ENCODE measurements at places on chromosomes 12 and 14.

DNA sequence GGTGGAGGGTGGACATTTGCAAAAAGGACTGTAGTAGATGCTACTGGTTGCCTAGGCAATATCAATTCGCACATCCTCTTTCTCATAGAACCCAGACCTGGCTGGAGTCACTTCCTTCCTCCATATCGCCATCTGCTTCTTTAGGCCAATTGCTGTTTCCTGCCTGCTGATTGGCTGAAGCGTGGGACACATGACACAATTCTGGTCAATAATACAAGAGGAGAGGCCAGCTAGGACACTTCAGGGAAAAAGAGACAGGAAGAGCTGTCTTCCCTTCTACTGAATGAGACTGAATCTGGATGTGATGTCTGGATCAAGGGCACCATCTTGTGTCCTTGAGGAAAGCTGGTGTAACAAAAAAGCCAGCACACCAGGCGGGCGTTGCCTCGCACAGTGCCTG lies 53.8 kb downstream of the TRPV4 start:
- no peak for DNase-seq

GRCh38 chr12:68585966-68586365 lies 24.7 kb upstream of the RAP1B start:
- no peak for DNase-seq

- no peak for DNase-seq
Measured at GRCh38 chr12:72191761-72192160, 80.4 kb upstream of the TRHDE start.

DNA sequence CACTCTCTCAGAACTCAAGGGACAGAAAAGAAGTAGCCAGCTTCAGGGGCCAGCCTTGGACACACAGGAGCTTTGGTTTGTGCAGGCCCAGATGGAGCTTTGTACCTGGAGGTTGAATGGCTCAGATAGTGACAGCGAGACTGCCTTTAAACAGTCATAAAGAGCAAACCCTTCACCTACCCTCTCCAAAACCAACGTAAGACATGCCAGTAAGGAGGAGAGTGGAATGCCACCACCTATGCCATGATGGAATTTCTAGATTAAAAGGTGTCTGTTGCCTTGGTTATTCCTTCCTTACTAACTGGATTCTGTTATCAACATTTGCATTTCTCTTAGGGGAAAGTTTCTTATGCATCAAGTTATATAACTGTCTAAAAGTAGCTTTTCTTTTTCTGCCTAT lies 98.1 kb downstream of the EML1 start:
- DNase-seq: no peak

- no peak for DNase-seq
Measured at GRCh38 chr12:124071075-124071443, 98.0 kb downstream of the ZNF664 start.
